NCI-H146 (cell line): ENCODE measurements at places on chromosomes 6 and 20.

DNA sequence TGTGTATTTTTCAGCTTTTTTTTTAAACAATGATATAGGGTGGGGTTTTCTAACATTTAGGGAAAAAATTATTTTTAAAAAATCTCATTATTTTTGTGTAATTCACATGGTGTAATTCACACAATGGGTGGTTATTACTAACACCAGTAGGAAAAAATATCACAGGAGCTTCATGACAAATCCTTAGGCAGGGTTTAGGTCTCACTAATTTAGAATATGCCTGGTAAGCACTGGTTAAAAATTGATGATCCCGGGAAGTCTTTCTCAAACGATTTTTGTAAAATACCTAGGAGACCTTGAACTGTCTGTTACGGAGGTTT lies 29.5 kb upstream of the ZNF217 start:
- no peak for DNase-seq

DNA sequence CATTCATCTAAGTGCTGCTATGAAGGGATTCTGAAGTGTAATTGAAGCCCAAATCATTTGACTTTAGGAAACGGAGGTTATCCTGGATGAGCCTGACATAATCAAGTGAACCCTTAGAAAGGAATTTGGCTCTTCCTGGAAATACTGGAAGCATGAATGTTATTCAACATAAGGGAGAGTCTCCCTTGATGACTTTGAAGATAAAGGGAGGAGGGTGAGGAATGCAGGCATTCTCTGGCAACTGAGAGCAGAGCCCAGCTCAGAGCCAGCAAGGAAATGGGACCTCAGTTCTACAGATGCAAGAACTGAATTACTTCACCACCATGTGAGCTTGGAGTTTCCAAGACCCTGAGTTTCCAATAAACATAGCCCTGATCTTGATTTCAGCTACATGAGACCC lies 168.2 kb downstream of the DLL1 start:
- no peak for DNase-seq

DNA sequence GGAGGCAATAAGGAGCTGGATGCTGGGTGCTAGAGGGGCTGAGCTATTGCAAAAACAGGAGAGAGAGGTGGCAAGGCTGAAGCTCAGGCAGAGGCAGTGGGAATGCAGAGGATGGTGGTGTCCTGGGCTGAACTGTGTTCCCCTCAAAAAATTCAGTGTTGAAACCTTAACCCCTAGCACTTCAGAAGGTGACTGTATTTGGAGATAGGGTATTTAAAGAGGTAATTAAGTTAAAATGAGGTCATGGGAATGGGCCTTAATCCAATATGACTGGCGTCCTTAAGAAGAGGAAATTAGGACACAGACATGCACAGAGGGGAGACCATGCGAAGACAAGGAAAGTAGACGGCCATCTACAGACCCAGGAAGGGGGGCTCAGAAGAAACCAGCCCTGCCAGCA lies 11.5 kb upstream of the MMP9 start:
- DNase-seq, result no peak

GRCh38 chr6:37382994-37383765 lies 29.4 kb downstream of the RNF8 start:
- DNase-seq, result no peak

DNA sequence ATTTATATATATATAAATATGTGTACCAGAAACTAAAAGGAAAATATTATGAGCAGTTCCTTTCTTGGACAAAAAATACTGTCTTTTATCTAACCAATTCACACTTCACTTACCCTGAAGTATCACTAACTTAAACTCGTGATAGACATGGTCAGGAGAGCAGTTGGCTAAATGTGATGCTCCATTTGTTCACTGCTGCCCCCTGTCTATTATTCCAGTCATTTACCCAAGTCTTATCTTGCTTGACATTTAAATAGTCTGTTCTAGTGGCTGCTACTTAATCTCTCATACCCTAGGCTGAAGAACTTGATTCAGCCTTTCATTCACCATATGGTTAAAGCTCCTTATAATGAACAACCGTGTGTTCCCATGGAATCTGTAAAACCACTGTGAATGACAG lies 789.6 kb upstream of the EYS start:
- peak; percentile 9 for DNase-seq
